ENCODE measurements at places on chromosomes 2 and 18.

- ATAC-seq: no peak
Observed at GRCh38 chr2:8548065-8548618, 133.7 kb upstream of the ID2 start.

- no peak for ATAC-seq
Observed at GRCh38 chr2:135411646-135412045, 119.4 kb downstream of the ZRANB3 start.

DNA sequence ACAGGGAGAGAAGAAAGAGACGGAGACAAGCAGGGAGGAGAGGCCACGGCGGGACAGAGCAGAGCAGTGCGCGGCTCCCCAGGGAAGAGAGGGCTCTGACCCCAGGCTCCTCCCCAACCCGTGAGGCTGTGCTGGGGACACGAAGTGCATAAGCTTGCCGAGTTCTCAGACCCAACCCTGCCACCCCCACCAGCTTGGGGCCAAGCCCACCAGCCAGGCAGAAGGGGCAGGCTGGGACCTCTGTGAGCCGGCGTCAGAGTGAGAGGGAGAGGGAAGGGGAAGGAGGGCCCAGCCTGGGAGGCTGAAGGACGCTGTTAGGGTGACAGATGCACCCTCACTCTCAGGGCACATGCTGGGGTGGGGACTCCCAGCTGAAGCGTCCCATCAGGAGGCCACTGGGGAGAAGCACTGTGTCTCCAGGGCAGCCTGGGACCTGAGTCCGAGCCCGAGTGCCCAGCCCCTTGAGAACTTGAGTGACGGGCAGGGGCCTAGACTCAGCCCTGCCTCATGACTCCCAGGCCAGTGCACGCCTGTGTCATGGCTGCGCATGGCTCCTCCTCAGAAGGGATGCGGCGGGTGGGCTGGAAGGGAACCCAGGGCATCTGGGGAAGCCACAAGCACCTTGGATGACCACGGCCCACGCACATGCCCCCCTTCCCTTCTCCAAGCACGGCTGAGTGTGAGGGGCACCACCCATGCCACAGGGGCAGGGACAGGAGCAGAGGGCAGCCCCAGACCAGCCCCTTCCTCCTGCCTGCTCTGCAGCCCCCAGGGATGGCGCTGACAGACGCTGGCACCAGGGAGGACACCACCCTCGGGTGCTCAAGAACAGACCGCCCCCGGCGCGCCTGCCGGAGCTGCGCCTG, 31.0 kb downstream of the MTERF4 start:
- ATAC-seq: no peak

DNA sequence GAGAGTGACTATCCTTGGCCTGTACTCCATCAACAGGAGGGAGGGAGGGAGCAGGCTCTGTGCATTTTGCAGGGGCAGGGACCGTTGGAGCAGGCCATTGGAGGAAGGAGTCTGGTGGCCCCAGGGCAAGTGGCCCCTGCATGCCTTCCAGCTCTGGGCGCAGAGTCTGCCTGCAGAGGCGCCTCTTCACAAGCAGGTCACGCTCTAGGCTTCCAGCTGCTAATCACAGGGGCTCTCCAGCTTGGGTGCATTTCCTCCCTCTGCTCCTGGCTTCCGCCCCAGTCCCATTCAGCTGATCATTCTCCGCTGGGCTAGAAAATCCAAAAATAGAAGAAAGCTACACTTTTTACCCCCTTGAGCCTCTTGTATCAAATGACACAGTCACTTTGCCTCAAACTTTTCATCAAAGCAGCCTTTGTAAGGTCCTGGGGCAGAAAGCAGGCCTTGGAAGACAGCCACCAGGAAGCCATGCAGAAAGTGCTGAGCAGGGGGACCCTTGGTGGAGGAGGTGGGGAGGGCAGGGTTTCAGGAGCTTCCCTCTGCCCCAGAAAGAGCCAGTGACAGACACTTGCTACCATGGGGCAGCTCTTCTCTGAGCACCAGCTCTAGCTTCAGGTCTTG, 11.3 kb downstream of the TMEM247 start:
- ATAC-seq: no peak

DNA sequence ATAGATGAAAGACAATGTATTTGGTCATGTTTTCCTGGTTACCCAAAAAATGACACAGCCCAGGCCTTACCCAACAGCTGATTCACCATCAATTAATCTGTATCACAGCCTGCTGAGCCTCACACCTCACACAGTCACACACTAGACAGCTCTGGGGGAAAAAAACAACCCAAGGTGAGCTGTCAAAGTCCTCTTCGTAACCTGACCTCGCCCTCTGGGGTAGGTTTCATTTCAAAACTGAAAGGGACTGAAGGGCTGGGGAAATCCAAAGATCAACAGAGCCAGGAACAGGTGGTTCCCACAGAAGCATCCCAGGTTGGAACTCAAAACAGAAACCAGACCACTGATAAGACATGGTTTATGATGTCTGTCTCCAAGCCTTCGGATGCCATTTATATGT, 18.2 kb upstream of the PCBP1 start:
- no peak for ATAC-seq

DNA sequence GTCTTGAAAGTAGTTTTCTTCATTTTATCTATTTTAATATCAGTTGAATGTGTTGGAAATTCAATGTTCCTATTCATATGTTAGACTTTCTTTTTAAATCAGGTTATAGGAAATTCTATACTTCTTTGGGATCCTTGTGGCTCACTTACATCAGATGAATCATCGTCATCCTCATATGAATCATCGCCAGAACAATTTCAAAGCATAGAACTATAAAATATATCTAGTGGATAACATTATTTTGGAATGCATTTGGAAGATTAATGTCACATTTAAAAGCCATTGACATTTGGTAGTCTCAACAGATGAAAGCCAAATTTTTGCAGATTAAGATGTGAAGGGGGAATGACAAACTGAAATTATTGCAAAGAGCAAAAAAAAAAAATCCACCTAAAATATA, 94.1 kb downstream of the FAM161A start:
- ATAC-seq: no peak

DNA sequence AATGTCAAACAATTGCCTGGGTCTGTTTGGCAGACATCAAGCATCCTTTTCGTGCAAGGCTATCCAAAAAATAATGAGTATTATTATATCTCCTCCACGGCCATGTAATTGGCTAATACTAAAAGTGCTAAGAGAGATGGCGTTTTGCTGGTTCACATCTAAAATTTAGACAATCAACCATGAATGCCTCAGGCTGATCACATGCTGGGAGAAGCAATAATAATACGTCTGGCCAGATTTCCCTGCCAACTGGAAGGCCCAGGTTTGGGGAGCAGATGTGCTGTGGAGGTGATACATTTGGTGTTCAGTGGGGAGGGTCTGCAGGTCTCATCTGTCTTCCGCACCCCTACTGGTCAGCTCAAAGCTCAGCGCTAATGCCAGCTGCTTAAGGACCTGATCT, 60.3 kb upstream of the CREB1 start:
- no peak for ATAC-seq

Data from SK-N-SH treated with all-trans-retinoic acid at 6 μM for 48 hours (cell line).